NCI-H1930 (cell line): ENCODE measurements at places on chromosomes 3 and 15.
A peak's percentile ranks its signal among the peaks of the same experiment; 100 is the strongest.

GRCh38 chr3:136193278-136194054, 2.7 kb downstream of the MSL2 start:
- no peak for DNase-seq

GRCh38 chr15:47857776-47858167, 140.5 kb downstream of the SEMA6D start:
- DNase-seq = no peak

DNA sequence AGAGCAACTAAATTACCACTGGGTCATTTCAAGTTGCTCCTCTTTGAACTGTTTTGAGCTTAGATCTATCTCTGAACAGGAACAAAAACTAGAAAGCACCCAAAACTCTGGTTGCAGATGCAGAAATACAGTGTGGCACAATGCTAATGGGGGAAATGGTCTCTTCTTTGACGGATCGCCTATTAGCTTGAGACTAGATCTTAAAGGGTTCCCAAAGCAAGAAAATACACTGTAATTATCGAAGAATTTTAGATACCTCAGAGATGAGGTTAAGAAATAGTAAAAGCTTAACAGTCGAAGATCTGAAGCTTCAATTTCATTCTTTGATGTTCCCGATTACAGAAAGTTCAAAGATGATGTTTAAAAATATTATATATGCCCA, 818 bp downstream of the PPP1R2 start:
- no peak for DNase-seq

GRCh38 chr3:34248352-34248751, 449.9 kb downstream of the PDCD6IP start:
- no peak for DNase-seq

GRCh38 chr3:157063926-157064325, 96.0 kb downstream of the CCNL1 start:
- DNase-seq = no peak

- no peak for DNase-seq
These were observed 14.1 kb downstream of the CMTM6 start for GRCh38 chr3:32488474-32489008.

DNA sequence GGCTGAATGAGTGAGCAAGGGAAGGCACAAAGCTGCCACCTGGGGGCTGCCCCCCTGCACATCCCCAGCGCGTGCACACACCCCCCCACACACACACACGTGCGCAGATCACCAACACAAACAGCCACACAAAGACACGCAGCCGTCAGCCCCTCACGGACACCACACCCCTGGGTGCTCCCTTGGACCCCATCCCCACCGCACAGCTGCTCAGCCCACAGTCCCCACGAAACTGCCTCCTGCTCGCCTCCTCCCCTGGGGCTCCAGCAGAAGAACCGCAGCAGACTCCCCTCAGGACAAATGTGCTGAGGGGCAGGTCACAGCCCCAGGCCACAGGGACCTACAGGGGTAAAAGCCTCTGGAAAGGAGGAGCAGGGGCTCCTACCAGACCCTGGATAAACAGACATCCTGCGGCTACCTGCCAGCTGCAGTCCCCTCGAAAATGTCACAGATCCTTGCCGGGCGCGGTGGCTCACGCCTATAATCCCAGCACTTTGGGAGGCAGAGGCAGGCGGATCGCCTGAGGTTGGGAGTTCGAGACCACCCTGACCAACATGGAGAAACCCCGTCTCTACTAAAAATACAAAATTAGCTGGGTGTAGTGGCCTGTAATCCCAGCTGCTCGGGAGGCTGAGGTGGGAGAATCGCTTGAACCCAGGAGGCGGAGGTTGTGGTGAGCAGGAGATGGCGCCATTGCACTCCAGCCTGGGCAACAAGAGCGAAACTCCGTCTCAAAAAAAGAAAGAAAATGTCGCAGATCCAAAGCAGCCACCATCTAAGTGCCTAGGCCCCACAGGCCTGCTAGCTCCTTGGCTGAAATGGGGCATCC, 6.5 kb downstream of the TWF2 start:
- DNase-seq = no peak

GRCh38 chr15:95292785-95293450, 1037.6 kb upstream of the NR2F2 start:
- no peak for DNase-seq

GRCh38 chr3:79039192-79039591, 728.6 kb downstream of the ROBO1 start:
- DNase-seq = no peak

DNA sequence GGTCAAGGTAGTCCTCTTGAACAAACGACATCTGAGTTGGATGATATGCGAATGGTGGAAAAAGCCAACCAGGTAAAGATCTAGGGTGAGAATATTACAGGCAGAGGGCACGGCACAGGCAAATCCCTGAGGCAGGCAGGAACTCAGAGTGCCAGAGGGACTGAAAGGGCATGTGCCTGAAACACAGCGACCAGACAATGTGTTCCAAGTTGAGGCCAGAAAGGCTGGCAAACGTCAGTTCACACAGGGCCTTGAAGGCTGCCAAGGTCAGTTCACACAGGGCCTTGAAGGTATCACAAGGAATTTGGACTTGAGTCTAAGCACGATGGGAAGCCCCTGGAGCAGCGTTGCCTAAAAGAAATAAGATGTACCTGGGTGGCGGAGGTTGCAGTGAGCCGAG, 20.1 kb downstream of the HES1 start:
- no peak for DNase-seq

GRCh38 chr3:132180337-132180791, 136.8 kb upstream of the ACP3 start:
- peak; percentile 46 for DNase-seq

GRCh38 chr3:9279966-9280365, 30.5 kb upstream of the SRGAP3 start:
- no peak for DNase-seq

DNA sequence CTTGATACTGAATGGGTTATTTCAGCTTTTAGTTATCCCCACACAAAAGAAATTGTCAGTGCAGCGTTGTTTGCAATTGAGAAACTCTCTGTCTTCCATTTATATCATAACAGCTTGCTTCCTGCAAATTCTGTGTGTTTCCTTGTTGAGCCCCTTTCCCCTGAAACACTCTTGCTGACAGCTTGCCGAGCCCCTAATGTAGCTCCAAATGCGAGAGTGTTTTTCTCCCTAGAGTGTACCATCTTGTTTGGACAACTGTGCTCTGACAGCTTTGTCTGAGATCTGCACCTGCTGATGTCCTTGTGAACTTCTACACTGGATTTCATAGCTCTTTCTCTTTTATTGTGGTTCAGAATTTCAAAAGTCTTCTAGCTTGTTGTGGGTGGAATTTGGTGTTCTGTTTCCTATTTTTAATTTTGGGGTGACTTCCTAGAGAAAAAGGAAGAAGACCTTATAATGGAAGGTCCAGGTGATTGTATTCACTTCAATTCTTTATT, 343.5 kb downstream of the PDCD6IP start:
- no peak for DNase-seq

DNA sequence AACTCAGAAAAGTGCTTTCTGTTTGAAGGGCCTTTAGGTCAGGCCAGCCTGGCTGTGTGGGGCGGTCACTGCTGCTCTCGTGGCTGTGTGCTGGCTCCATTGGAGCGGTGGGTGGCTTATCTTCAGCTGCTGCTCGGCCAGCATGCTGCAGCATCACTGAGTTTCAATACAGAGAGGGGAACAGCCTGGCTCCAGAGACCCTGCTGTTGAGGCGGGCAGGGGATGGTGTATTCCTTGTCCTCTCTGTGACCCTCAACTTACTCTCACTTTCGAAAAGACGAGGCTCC, 248.5 kb upstream of the ONECUT1 start:
- no peak for DNase-seq

DNA sequence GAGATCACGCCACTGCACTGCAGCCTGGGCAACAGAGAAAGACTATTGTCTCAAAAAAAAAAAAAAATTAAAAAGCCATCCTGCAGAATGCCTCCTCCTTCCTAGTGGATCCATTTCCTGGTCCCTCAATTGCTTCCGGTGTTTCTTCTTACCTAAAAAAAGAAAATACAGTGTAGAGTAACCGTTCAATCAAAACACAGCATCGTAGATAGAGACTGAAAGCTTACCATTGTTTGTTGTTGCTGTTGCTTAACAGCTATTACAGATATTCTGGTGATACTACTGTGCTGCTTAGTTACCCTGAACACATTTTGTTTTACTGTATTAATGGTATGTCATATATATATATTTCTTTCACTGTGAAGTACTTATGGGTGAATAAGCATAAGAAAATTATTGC, 105.5 kb upstream of the LRRFIP2 start:
- DNase-seq = no peak

DNA sequence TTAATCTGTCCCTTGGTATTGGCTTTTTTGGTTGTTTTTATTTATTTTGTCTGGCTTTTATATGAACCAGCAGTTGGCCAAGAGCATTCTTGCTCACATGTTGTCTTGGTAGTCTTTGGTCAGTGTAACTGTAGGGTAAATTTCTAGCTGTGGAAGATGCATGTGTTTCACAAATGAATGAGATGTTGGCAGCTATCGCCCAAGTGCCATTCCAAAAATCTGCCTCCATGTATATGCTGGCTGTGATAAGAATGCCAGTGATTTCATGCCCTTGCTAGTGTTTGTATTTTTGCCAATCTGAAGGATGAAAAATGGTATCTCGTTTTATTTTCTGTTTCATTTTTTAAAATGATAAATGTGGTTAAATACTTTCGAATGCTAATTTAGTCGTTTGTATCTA, 50.1 kb downstream of the TLNRD1 start:
- no peak for DNase-seq

DNA sequence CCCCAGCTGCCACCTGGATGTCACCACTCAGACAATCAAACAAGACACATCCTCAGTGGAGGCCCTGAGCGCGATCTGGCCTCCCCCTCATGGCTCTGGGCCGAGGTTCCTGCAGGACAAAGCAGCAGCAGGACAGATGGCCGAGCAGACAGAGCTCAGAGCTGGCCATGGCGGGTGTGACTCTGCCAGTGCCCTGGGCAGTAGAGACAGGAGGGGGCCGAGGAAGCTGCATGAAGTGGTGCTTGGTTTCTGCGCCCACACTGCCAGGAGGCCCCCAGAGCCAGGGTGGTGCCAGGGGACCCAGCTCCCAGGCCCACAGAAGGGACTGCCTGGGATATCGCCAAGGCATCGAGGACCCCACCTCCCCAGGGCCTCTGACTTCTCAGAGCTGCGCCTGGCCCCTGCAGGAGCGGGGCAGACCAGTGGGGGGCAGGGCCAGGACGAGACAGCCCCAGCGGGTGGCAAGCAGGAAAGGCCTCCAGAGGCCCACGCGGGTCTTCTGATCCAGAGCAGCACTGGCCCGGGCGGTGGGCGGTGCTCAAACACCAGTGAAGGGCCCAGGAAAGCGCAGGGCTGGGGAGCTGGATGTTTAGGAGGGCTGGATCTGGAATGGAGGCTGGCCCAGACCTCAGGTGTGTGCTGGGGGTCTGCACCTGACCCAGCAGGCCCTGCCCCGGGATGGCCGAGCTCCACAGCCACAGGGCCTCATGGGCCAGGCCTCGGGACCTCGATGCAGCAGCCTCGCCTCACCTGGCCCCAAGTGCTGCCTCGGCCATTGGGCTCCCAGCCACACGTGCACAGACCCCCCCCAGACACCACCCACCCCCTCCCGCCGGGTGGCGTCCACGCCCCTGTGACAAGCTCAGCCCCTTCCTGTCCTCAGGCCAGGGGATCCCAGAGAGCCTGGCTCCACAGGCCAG, 76.0 kb downstream of the GOLGA8G start:
- no peak for DNase-seq

- DNase-seq = no peak
These were observed 79.4 kb upstream of the ATP11B start for GRCh38 chr3:182713743-182714517.

DNA sequence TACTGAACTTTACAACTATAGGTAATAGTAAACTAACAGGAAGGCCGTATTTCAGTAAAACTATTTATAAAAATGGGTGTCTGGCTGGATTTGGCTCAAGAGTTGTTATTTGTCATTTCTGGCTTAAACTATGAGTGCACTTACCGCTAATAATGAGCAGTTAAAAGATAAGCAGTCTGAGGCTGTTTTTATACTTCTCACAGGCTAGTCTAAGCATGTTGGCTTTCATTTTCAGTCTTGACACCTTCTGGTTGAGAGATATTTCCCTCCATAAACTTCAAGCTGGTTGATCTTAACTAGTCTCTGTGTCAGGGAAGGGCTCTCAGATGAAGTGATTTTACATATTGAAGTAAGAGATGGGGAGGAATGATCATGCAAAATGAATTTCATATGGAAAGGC, 96.1 kb downstream of the RSRC1 start:
- DNase-seq = no peak

DNA sequence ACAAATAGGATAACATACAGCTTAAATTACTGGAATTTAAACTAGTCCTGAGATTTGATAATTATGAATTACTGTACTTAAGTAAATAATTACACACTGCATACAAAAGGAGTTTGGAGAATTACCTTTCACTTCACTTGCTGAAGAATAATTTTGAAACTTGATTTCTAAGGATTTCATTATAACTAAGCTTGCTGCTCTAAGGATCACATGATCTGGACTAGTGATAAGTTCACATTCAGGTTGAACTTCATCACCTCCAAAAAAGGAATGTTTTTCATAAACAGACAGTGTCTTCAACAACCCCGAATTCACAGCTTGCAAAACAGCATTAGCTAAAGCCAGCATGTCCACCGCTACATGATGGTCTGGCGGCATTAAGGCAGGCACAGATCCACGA, 28.5 kb downstream of the LINS1 start:
- DNase-seq = no peak

DNA sequence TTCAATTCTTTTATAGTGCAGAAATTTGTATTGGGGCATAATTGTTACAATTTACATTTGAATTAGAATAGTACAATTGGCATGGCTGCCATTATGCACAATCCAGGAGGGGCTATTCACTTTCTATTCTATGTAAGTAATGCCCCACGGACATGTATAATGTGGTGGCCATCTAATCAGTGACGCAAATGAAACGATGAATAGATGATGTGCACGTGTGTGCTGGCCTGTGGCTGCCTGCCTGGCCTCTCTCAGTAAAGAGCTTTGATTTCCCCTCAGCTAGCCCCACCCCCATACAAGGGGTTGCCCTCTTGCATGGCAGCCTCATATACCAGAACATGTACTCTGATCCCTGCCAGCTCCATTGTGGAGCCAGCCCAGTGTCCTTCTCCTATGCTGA, 86.5 kb downstream of the BOC start:
- DNase-seq = no peak

DNA sequence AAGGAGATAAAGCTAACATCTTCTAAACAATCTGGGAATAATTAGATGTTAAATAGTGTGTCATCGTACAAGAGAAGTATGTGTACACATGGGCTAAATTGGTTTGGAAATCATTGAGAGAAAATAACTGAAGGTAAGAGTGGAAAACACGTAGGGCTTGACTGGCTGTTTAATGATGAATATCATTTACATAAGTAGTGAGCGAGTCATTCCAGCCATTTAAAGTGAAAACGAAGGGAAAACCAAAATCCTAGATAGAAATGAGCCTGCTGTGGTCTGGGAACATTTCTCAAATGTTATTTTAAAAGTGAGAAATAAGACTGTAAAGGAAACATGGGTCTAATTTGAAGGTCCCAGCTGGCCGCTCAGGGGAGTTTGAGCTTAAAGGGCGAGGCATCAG, 41.9 kb upstream of the KCNMB2 start:
- DNase-seq = no peak

- no peak for DNase-seq
These were observed 29.1 kb downstream of the GRIP2 start for GRCh38 chr3:14510838-14511622.

GRCh38 chr3:50161320-50161719, 6.2 kb downstream of the SEMA3F start:
- DNase-seq = no peak

GRCh38 chr15:90557186-90558084, 27.7 kb downstream of the CRTC3 start:
- no peak for DNase-seq
